ENCODE measurements at places on chromosomes 12 and 14.

- peak; percentile 11 for DNase-seq
These were observed 16.7 kb upstream of the CD163L1 start for GRCh38 chr12:7460375-7461259.

DNA sequence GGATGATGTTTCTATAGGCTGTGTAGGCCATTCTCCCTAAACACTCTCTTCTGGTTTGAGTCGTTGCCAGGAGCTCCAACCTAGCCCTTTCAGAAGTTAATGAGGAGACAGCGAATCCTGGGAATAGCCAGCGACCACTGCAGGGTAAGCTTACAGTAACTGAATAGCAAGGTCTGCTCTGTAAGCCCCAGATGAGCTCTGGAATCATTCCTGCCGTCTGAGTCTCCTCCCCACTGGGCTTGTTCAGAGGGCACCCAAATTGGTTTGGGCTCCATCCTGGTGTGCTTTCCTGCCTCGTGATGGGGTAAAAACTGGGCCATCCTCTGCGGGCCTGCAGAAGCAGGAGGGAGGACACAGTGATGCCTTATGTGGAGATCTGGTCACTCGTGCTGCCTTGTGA is 43.3 kb upstream of the EMP1 start:
- DNase-seq, result no peak

- DNase-seq, result no peak
These were observed 95.2 kb downstream of the KCNA5 start for GRCh38 chr12:5138845-5139244.

DNA sequence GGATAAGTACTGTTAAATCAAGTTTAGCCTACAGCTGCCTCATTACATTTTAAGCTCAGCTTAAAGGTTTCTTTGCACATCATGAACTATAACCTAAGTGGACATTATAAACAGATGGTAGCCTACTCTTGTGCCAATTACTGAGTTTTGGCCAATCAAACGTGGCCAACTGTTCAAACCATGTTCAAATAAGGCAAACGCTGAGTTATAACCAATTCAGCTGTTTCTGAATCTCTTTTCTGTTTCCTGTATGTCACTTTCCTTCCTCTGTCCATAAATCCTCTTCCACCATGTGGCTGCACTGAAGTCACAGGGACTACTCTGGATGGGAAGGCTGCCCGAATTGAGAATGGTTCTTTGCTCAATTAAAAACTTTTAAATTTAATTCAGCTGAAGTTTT is 98.4 kb downstream of the BCAT1 start:
- DNase-seq, result no peak

DNA sequence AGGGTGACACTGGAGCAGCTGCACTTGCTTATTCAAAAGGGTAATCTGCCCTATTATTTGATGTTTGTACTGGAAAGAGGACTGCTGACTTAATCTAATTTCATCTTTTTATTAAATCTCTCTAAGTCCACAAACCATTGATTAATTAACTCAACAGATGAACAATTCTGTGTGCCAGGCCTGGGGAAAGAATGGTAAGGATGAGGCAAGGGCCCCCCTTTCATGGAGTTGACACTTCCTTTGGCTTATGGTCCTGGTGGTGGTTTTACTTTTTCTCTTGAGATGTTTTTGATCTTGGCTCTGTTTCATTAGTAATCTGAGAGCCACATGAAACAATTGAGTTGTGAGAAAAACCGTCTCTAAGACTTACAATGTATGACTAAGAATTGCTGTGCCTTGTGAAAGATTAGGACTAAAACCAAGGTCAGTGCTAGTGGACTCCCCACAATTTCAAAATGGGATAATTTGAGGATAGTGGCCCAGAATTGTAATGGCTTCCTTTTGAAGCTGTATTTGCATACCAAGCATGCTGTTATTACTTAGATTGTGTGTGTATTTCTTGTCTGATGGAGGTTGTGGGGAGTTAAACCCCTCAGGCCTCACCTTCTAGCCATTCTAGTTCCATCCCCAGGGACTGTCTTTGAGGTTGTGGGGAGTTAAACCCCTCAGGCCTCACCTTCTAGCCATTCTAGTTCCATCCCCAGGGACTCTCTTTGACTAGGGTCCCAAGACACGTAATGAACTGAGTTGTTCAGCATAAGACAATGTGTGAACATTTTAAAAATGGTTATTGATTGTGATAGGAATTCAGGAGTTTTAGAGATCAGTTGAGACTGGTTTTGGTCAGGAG is 52.5 kb upstream of the EVL start:
- no peak for DNase-seq

DNA sequence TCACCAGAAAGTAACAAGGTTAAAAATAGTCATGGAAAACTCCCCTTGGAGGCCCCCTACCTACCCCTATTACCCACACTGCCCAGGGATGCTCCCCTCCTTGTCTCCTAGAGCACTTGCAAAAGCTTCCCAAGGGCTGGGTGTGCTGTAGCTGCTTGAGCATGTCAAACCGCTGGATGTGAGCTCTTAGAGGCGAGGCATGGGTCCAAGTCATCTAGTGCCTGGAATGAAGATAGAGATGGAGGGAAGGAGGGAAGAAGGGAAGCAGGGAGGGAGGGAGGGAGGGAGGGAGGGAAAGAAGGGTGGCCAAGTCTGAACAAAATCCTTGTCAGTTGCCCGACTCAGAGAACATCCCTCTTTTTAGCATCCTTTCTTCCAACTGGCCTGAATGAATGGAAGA is 43.1 kb downstream of the LTBP2 start:
- no peak for DNase-seq

DNA sequence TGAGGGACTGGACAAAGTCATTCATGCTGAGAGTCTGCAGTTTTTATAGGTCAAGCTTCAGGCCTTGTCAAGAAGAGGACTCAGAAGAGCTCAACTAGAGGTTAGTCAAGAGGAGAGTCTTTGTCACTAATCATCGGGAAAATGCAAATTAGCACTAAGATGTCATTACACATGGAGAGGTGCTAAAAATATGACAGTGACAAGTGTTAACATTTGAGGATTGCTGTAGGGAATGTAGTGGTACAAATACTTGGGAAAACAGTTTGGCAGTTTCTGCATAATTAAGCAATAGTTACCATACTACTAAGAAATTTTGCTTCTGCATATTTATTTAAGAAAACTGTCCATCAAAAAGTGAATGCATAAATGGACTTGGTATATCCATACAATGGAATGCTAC is 60.9 kb upstream of the CSRP2 start:
- no peak for DNase-seq

DNA sequence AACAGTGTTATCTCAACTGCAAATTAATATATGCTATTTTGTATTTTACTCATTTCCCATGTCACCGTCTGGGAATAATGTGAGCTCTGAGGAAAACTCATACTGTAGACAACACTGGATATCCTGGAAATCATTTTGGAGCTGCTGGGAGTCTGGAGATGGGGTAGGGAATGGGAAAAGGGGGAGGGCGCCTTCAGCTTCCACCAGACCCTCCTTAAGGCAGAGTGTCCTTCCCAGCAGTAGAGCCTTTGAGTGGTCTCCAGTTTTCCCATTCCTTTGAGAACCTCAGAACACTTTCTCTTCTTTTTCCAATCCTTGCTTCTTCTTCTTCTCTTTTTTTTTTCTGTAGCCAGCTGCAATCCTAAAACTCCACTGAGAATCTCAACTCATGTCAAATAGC is 5.4 kb upstream of the LRIG3 start:
- no peak for DNase-seq

- DNase-seq, result no peak
These were observed 250.1 kb downstream of the NUAK1 start for GRCh38 chr12:105888696-105889095.

DNA sequence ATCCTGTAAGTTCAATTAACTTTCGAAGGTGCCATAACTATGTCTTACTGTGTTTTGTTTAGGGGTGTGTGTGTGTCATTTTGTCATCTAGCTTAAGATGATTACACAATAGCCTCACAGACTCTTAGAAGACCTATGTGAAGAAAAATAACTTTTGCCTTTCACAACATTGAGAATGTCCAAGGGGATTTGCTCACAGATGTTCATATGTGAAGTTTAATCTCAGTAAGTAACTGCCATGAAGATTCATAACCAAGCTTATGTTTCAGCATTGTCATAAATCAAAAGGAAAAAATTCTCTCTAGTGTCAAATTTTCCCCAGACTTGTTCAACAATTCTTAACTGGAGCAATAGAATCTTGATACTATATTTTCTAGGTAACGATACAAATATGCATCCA is 226.1 kb upstream of the PRKD1 start:
- no peak for DNase-seq

GRCh38 chr12:104588921-104589590 is 132.3 kb downstream of the CHST11 start:
- DNase-seq, result no peak

- no peak for DNase-seq
These were observed 30.1 kb upstream of the RESF1 start for GRCh38 chr12:31929027-31929526.

DNA sequence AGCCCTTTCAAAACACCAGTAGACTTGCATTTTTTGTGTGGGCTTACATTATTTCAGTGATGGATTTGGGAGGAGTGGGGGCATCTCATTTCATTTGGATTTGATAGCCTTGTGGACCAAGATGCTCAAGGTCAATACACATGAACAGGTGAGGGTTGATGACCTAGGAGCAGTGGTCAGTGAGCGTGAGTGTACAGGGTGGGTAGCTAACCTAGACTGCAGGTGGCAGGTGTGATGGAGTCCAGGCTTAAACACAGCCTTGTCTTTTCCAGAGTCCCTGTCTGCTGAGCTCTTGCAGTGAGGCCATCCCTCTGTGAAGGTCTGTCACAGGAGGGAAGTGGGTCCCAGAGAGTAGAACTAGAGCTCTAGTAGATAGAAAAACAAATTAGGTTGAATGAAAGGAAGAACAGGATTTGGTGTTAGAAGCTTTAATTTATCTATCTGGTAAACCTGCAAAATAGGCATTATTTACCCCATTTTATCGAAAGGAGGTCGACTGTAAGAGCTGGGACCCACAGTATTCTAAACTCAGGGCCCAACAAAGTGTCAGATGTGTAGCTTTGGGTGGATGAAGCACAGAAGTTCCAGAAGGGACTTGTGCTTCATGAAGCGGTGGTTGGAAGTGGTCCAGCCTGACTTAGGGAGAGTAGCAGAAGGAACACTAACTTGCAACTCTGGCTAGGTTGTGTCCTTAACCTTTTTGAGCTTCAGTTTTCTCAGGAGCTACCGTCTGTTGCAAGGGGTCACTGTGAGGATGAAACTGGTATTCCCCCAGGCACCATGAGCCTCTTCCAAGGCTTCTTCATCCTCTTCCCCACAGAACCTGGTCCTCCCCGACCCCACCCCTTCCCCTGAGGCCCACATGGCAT is 18.2 kb downstream of the RPS6KL1 start:
- no peak for DNase-seq

DNA sequence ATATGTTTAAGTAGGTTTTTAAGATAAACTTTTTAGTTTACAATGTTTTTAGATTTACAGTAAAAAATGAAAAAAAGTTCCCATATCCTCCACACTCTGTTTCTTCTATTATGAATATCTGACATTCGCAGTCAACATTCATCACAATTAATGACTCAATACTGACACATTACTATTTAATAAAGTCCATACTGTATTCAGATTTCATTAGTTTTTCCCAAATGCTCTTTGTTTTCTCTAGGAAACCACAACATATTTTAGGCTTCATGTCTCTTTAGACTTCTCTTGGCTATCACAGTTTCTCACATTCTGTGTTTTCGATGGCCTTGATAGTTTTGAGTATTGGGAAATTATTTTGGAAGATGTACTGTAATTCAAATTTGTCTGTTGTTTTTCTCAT is 399.8 kb downstream of the SLC6A15 start:
- peak; percentile 17 for DNase-seq

- peak; percentile 5 for DNase-seq
These were observed 907.2 kb downstream of the LRFN5 start for GRCh38 chr14:42513837-42514236.

DNA sequence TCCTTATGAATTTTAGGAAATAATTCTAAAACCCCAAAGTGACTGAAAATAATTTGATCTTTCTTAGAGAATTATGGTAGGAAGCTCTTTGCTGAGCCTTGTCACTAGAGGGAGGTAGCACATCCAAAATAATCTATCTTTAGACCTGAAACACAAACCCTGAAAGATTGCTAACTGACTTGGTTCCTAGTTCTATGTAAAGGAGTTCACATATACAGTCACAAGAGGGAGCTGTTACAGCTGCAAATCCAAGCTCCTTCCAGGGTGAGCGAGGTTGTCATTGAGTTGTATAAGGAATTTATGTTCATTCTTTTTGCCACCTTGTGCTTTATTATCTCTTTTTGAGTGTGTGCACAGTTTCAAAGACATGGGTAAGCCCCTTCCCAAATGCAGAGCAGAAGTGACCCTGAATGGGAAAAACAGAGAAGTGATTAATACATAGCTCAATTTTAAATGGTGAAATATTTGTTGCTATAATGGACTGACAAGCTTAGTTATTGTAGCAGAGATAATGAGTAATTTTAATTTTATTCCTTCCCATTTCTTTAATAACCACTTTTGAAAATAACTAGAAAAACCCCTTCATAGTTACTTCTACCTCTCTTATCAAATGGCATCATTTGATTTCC is 387.9 kb downstream of the DAD1 start:
- peak; percentile 19 for DNase-seq

GRCh38 chr14:24282736-24283135 is 11.3 kb upstream of the RABGGTA start:
- DNase-seq, result no peak

- DNase-seq, result no peak
These were observed 76.2 kb downstream of the KIF26A start for GRCh38 chr14:104214431-104215218.

DNA sequence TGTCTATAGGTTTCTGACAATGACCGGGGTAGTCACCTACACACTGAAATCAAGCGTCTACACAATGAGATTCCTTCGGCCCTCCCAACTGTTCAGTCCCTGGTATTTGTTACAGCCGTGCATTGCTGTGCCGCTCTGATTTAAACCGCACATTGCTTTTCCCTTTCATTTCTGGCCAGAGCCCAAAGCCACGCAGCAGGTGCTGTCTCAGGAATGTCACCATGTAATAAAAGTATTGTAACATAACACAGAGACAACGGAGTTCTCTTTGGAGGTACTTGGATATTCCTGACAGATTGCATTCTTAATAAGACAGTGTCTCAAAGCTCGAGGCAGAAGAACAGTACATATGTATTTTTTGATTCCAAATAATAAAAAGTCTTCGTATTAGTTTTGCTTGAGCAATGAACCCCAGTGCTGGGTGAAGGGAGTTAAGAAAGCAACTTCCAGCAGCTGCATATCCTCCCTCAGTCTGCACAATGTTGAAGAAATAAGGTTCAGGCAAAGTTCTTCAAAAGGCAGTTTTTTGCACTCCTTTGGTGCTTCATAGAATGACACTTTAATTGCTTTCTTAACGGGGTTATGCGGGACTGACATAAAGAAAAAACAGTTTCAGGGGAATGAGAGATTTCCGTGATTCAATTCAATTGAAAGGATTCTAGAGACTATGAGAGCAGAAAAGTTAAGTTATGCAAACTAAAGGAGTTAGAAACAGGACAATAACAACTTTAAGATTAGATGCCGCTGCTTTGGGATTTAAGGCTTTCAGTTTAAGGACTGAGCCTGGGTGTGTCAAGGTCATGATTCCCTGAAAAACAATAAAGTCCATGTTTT is 288.7 kb upstream of the FLRT2 start:
- no peak for DNase-seq
